ENCODE measurements at places on chromosomes 11 and 22. TPM values are rescaled to one million over a fixed set of nuclear protein-coding genes. Genes with fewer than 3 reads are reported as not detected.

SCT gene
- not detected for total RNA-seq

CALCB gene
- 4.3 TPM for total RNA-seq

DNA sequence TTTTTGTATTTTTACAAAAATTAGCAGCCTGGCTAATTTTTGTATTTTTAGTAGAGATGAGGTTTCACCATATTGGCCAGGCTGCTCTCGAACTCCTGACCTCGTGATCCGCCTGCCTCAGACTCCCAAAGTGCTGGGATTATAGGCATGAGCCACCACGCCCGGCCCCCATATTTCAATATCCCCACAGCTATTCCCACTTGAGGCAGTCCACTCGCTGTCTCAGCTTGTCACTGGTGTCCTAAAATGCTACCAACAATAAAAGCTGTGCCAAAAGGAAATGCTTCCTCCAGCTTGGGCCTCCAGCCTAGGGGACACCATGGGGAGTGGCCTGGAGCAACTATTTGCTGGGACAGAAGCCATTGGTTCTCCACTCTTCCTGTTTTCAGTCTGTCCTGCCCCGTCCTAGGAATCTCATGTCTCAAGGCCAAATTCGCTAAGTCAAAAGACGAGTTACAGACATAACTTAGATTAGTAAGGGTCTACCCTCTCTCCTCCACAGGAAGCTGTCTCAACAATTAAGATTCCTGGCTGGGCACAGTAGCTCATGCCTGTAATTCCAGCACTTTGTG is 7.3 kb upstream of the SPINDOC start:
- no peaks in the 10 kb centered on the region for H3K4me1 ChIP-seq
- DNase-seq = no peak

GRCh38 chr11:107853070-107853469 is 5.5 kb downstream of the SLC35F2 start:
- H3K27me3 ChIP-seq = no peaks in the 10 kb centered on the region
- H3K4me3 ChIP-seq = no peak overlapping the region
- no peaks in the 10 kb centered on the region for H3K36me3 ChIP-seq
- H3K4me1 ChIP-seq = peaks cover 3% of the 10 kb centered on the region
- no peak for DNase-seq

DNA sequence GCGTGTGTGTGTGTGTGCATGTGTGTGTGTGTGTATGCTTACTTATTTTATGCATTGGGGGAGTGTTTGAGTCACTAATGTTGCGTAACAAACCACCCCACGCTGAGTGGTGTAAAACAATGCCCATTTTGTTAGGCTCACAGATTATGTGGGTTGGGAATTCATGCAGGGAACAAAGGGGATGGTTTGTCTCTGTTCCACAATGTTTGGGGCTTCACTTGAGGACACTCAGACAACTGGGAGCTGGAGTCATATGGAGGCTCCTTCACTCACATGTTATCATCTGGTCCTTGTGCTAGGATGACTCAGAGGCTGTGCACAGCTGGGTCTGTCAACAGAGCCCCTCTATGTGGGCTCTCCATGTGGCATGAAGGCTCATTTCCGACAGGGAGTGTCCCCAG is 51.3 kb upstream of the LARGE1 start:
- no peaks in the 10 kb centered on the region for H3K4me1 ChIP-seq
- no peak overlapping the region for H3K4me3 ChIP-seq
- no peak overlapping the region for H3K27ac ChIP-seq
- no peaks in the 10 kb centered on the region for H3K27me3 ChIP-seq
- no peak for DNase-seq
- no peaks in the 10 kb centered on the region for H3K36me3 ChIP-seq

GRCh38 chr22:49792107-49792506 is 35.6 kb downstream of the BRD1 start:
- no peak overlapping the region for H3K4me3 ChIP-seq
- no peak for DNase-seq
- H3K27me3 ChIP-seq = no peaks in the 10 kb centered on the region

Data from thyroid gland (tissue), 4 donors.